Cardiac septum (tissue), 1 donor: ENCODE measurements at places on chromosomes 6 and 20. TPM values are rescaled to one million over a fixed set of nuclear protein-coding genes. Genes with fewer than 3 reads are reported as not detected.

DNA sequence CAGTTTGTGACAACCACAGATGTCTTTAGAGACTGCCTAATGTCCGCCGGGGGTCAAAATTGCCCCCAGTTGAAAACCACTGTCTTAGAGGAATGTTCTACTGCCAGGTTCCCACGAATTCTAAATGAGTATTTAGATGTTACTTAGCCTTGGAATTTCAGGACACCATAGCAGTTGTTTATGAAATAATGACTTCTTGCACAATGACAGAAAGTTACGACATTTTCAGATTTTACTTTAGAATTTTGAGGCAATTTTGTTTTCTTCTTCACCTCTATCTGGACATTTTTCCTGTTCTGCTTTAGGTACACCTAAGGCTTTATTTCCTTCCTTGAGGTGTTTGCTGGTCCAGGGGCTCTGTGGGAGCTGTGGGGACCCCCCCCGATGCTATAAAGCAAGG lies 83.4 kb downstream of the CCDC170 start:
- no peak for DNase-seq

DNA sequence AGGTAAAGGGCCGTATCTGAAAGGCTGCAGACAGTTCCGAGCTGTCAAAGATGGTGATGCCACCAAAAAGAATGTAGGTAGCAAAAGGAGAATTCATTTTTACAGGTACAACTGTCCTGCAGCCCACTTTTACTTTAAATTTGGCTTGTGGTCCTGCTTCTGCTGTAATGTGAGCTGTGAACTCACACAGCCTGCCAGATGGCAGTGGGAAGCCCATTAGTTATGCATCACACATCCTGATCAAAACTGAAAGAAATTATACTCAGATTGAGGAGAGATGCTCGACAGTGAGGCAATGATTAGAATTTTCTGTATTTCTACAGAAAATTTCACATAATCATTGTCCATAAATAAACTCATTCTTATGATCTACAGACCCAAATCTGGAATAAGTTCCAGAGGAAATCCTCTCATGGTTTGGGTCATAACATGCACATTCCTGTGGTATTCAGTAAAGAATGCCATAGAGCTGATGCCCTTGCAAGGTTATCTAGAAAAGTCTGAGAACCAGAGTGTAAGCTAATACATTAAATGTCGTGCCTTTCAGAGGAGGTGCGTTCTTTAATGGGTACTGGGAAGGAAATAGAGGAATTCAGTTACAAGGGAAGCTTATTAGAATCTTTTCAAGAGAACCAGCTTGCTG lies 23.9 kb upstream of the E2F3 start:
- no peak for DNase-seq

GRCh38 chr20:22052025-22052650 lies 346.7 kb downstream of the PAX1 start:
- DNase-seq: no peak

DNA sequence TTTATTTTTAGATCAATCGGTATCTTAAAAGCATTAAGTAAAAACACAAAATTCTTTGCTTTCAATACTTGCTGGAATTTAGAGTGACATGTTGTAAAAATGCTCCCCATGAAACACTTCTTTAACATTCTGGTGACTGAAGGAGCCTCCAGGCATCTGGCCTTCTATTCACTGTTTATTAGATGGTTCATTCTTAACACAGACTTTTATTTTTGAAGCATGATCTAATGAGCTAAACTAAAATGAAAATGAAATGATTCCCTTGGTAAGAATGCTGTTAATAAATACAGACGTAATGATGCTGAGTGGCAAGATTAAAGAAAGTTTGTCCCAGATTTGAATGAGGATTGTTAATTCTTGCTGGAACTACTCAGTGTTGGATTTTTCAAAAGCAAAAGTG lies 698.4 kb downstream of the TENT5A start:
- DNase-seq: no peak

DNA sequence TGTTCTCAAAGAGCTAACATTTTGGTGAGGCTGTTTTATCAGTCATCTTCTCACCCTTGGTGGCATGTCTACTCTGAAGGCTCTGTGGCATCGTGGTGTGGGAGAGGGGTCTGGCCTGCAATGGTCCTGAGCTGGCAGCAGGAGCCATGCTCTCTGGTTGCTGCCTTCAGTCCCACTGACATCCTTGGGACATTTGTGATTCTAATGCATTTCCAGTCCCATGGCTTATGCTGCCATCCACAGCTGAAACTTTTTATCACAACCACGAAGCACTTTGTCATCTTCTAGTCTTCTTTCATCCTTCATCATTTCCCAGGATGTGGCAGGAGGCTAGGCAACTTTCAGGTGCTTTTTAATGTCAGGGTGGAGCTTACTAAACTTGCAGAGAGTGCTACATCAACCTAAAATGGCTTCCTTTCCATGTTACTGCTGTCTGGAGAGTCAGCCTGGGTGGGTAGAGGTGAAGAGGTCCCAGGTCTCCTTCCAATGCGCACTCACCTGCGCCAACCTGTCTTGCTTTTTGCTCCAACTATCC lies 77.1 kb downstream of the GPR63 start:
- DNase-seq: no peak

DNA sequence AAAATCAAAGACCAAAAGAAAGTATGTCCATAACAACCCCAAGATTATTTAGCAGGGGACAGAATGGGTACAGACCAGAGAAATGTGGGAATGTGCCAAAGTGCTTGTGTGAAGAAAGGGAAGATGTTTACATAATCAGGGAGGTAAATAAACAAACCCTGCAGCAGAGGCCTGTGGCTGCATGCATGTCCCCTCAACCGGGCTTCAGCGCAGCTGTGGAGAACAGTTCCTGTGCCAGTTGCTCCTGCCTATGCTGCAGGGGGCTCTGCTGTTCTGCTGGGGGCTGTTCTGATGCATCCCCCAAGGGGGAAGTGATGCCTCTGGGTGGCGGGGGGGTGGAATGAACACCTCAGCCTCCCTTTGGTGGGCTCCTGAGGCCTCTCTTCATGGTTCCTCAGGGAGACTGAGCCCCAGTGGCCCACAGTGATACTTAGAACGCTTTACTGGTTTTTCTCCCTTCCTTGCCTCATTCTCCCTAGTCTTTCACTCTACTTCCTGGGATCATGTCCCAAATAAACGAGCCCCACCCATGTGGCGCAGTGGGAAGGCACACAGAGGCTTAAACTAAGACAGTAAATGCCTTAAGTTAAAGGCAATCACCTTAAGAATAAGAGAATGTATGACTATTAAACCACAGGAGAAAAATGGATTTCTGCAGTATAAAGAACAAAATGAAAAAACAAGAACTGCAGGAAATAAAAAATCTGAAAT lies 23.0 kb downstream of the RAB23 start:
- DNase-seq: no peak

GRCh38 chr6:95551678-95552324 lies 25.5 kb upstream of the MANEA start:
- no peak for DNase-seq

GRCh38 chr6:1616701-1617463 lies 7.2 kb downstream of the FOXC1 start:
- DNase-seq: no peak

DNA sequence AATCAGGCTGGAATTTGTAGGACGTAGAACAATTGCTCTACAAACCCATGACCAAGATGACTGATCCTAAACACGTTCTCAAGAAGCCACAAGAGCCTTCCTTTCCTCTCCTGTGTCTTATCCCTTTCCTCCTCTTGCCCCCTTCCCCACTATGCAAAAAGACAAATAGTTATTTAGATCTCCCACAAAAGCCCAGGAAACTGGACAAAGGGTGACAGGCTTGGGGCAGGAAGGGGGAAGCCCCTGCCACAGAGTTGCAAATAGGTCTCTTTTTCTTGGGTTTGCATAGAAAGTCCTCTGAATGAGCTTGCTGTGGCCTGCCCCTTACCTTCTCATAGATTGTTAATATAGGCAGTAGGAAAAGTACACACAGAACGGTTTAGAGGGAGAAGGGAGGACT lies 377.1 kb upstream of the BTBD3 start:
- DNase-seq: no peak

GRCh38 chr6:25124216-25124715 lies 154.9 kb upstream of the CARMIL1 start:
- DNase-seq: no peak

DNA sequence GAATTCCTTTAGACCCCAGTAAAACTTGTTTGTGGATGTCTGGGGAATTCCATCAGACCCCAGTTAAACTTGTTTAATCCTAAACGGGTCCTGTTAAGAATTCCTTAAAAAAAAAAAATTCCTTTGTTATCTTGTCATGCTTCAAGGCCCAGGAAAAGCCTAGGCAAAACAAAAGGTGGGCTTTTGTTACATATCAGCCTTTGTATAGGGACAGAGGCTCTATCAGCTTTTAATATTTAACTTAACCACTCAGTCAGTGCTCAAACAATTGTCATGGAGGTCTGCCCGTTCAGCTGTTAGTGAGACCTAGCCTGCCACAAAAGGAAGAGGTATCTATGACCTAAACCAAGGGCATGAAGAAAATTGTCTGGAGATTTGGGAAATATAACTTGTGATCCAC lies 53.1 kb downstream of the SLC22A1 start:
- no peak for DNase-seq

GRCh38 chr6:131949909-131950766 lies 1.0 kb downstream of the CCN2 start:
- peak; percentile 81 for DNase-seq

GRCh38 chr6:31586008-31586407 lies at the start of gene LST1:
LST1 (plus strand) TSS chr6:31586277; CDS start chr6:31587300, 1,023 bp downstream.
- no peak for DNase-seq

The OTOR gene
- total RNA-seq: not detected

The MLN gene
- total RNA-seq: not detected

The ZSCAN23 gene
- total RNA-seq: 1.6 TPM

The MROH8 gene
- 3.8 TPM for total RNA-seq

The SLCO4A1 gene
- total RNA-seq: 10.8 TPM

The MMP24 gene
- total RNA-seq: 0.40 TPM
